ENCODE measurements at places on chromosomes 12 and 14.

- DNase-seq: no peak
Measured at GRCh38 chr12:41512497-41512896, 324.4 kb downstream of the PDZRN4 start.

- DNase-seq: no peak
Measured at GRCh38 chr12:91264178-91264577, 81.6 kb upstream of the DCN start.

GRCh38 chr12:50690925-50691324, 73.0 kb upstream of the ATF1 start:
- DNase-seq: no peak

- no peak for DNase-seq
Measured at GRCh38 chr12:6620137-6620884, 13.1 kb upstream of the CHD4 start.

DNA sequence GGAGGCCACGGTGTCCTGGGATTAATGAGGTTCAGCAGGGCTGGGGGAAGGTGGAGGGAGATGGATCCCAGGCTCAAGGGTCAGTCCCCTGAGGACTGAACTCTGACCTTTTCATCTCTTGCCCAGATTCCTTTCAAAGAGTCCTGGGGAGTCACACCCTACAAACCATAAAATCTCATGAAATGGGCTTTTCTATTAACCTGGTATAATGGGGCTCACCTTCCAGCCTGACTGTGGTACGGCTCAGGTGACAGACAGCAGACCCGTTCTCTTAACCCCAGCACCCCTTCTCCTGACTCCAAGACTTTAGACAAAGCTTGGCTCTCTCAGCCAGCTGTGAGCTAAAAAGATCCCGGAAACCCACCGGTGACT, 268.2 kb downstream of the ADGRD1 start:
- no peak for DNase-seq

- no peak for DNase-seq
Measured at GRCh38 chr12:43154498-43155045, 397.4 kb downstream of the ADAMTS20 start.

- no peak for DNase-seq
Measured at GRCh38 chr12:38402811-38403210, 86.2 kb downstream of the ALG10B start.

GRCh38 chr14:70905301-70905700, 2.0 kb upstream of the PCNX1 start:
- no peak for DNase-seq

DNA sequence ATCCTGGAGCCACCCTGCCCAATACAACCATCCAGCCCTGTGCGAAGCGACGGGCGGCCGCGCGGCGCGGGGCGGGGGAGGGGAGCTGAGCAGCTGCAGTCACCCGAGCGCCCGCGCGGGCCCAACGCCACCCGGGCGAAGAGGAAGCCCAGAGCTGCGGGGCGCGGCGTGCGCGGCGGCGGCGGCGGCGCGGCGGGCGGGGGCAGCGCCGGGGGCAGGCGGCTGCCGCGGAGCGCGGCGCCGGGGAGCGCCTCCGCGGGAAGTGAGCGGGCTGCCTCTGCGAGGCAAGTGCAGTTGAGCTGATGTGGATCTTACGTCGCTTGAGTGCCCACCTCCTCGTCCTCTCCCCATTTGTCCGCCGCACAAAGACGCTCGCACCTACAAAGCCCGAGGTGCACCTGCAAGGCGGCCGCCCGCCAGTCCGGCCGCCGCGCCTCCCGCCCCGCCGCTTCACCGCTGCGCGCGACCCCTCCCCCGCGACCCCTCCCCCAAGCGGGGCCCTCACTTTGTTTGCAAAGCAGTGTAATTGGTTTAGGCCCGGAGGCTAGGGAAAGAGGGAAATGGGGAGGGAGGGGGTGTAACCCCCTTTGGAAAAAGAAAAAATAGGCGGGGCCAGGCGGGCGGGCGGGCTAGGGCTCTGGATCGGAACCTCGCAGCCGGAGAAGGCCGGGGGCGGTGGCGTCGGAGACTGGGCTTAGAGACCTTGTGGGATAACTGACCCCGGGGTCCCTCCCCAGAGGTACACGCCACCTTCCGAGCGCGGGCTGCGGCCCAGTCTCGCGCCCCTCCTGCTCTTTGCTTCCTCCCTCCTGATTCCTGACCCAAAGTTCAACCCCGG, at the start of the genes FOXA1 and TTC6:
Gene FOXA1 (minus strand): TSS at position 279 of the 838 bp plus-strand sequence. CDS start 277 bp downstream, at position 2.
Gene TTC6 (plus strand): TSS at position 659 of the 838 bp plus-strand sequence. CDS start 26,436 bp downstream, outside the sequence.
- no peak for DNase-seq

- DNase-seq: no peak
Measured at GRCh38 chr14:31207287-31207754, 272 bp downstream of the HECTD1 start.

GRCh38 chr12:93585247-93585646, 12.8 kb downstream of the SOCS2 start:
- DNase-seq: no peak

DNA sequence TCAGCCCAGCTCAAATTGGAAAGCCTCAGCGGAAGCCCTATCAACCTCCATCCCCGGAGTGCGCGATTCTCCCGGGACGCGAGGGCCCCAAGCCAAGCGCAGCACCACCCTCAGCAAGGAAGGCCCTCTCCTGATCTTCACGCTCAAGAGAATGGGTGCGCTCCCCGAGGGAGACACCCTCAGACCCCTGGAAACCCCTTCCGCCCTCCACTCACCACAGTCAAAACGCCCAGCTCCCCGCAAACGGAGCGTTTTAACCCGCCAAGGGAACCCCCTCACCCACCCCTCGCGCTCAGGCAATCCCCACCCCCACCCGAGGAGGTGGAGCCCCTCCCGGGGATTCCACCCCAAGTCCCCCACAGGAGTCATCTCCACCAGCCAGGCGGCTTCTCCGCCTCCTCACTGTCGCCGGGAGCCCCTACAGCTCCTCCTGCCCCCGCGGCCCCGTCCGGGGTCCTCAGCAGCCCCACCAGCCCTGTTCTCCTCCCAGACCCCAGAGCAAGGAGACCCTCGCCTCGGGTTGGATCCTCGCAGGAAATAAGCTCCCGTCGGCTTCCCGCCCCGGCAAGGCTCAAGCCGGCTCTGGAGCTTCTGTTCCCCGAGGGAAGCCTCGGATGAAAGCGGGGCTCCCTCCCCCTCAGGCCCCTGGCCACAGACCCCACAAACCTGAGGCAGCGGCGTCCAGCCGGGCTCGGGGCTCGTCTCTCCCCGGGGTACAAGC, 507 bp downstream of the BAZ2A start:
- no peak for DNase-seq

- no peak for DNase-seq
Measured at GRCh38 chr14:48125654-48126053, 450.2 kb upstream of the MDGA2 start.

- DNase-seq: no peak
Measured at GRCh38 chr12:3263282-3263681, 186.1 kb downstream of the TSPAN9 start.

DNA sequence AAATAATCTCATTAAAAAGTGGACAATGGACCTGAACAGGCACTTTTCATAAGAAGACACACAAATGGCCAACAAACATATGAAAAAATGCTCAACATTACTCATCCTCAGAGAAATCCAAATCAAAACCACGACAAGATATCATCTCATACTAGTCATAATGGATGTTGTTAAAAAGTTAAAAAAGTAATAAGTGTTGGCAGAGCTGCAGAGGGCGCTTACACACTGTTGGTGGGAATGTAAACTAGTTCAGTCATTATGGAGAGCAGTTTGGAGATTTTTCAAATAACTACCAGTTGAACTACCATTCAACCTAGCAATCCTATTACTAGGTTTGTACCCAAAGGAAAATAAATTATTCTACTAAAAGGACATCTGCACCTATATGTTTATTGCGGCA, 47.2 kb downstream of the FOXG1 start:
- DNase-seq: no peak

- DNase-seq: no peak
Measured at GRCh38 chr14:76654573-76655108, 106.6 kb upstream of the VASH1 start.

DNA sequence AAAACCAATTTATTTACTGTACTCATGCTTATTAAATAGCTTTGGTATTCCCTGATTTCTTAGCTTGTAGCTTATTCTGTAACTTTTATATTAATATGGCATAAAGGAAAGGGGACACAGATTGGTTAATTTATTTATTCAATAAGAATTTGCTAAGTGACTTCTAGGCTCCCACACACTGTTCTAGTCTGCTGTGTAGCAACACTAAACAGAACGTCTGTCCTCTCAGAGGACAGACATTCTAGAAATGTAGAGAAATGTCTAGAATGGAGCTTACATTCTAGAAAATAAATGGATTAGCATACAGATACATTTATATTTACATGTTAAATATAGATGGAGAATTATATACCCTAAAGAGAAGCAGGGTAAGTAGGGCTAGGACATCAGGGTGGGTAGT, 184.9 kb upstream of the ABCD2 start:
- no peak for DNase-seq

- no peak for DNase-seq
Measured at GRCh38 chr12:56061982-56062381, 18.0 kb upstream of the ERBB3 start.

DNA sequence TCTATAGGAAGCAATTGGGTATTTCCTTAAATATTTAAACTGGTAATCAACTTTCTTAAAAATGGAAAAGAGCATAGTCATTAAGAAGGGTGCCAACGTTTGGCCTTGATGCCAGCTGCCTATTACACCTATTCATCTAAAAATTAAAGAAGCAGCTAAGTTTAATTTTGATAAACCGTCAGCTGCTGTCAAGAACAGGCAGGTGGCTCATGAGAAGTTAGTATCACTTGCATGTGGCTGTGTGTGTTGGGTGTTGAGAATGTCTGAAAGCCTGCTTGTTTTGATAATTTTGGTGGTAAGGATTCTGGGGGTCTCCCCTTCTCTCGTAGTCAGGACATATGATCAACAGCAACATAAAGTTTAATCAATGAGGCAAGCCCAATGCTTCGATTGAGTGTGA, 6.5 kb downstream of the GLRX5 start:
- no peak for DNase-seq

DNA sequence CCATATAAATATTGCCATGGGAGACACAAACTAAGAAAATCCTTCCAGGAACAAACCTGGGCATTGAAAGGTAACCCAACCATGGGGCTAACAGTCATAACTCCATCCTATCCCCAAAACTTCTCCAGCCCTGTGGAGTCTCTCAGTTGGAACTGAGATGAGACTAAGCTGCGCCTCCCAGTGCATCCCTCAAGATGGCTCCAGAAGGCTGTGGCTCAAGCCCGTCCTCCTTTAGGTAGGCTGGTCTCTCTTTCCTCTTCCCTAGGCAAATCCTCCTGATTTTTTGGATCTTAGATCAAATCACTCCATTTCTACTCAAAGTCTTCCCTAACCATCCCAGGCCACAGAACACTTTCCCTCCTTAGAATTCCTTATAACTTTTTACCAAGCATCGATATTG, 364.3 kb upstream of the CCDC196 start:
- no peak for DNase-seq

DNA sequence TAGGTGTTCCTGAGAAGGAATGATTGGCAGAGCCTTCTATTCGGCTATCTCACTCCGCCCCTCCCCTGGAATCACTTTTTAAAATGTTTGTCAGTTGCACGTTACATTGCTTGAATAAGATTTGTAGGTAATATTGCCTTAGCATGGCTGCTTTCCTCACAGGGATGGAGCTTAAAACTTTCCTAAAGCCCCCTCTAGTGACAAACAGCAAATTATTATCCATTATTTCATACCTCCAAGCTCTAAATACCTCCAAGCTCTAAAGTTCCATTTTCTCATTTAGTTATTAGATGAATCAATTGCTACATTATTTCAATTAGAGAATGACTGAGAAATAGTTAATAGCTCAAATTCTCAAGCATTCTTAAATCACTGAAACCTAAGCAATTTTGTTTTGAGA, 5.1 kb upstream of the SPATA7 start:
- DNase-seq: no peak

DNA sequence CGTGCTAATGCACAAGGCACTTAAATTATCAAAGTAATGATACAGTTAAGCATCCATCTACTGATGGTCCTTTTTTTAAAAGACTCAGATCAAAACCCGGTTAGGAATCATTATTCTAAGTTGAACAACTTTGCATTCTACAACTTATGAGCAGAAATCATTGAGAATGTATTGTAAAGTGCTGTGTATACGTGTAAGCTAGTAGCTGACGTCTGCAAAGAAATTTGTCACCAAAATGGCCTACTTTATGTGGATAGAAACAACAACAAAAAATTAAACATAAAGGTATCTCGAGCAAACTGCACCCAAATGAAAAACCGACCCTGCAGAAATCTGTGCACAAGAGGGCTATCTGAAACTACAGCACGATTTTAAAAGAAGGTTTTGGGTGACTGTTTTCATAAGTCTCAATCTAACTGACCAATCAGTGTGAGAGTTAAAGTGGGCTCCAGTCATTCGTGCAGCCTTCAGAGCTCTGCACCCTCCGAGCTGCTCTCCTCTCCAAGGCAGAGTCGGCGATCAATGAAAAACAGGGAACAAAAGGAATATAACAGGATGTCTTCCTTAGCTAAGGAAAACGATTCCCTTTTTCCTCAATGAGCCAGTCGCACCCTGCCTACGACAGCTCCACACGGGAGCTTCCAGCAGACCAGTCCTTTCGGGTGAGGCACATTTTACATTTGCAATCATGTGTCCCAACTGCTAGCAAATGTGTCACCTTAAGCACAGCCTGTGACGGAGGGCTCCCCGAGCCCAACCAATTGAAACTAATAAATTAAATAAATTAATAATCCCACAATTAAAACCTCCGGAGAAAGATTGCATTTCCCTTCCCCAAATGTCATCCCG, 200.7 kb upstream of the FOXN3 start:
- DNase-seq: no peak

DNA sequence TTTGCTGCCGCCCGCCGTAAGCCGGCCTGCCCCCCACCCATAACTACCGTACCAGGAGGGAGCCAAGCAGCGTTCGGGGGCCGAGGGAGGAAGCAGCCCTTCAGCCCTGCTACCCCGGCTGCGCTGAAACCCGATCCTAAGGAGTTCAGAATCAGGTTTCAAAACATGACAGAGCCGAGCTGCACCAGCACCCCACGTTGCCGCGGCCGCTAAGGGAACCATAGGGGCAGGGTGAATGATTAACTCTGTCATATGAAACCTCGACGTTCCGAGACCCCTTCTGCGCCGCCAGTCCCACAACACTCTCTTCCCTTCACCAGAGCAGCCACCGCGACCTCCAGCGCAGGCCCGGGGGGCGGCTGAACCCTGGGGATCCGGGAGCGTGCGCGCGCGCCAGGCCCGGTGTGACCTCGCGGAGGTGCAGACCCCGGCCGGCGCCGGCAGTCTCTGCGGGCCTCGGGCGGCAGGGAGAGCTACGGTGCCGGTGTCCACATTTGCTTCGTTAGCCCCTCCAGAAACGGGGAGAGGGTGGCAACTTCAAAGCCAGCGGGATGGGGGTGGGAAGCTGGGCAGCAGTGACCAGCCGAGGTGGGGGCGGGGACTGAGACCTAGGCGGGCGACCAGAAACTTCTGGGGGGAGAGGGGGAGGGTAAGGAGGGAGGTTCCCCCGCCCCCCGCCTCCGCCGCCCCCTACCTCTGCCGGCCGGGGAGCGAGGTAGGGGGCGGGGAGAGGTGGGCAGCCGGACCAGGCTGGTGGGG, 1.6 kb downstream of the SIX4 start:
- no peak for DNase-seq
